Anterior cingulate cortex (tissue), 58 donors: ENCODE measurements at places on chromosomes 5 and 9.
A peak's percentile ranks its signal among the peaks of the same experiment; 100 is the strongest.

GRCh38 chr9:122360891-122361290 lies 9.9 kb upstream of the PTGS1 start:
- DNase-seq, result no peak

- no peak for DNase-seq
Measured at GRCh38 chr5:32551194-32551593, 34.2 kb upstream of the SUB1 start.

GRCh38 chr5:91434348-91434747 lies 51.2 kb upstream of the ARRDC3 start:
- DNase-seq, result no peak

- DNase-seq, result peak; percentile 5
Measured at GRCh38 chr5:147403651-147404640, 105.9 kb downstream of the DPYSL3 start.

GRCh38 chr5:454936-455335 lies 12.0 kb downstream of the EXOC3 start:
- no peak for DNase-seq

- no peak for DNase-seq
Measured at GRCh38 chr5:10064546-10065195, 185.0 kb downstream of the ATPSCKMT start.
